DMS79 treated with DMSO at 0.1 percent for 48 hours (cell line): ENCODE measurements at places on chromosomes 5 and 9.

GRCh38 chr5:53923961-53924360 is 363.5 kb downstream of the NDUFS4 start:
- DNase-seq: peak; percentile 17

- DNase-seq: no peak
Measured at GRCh38 chr9:34170237-34170991, 8.4 kb upstream of the UBAP1 start.

DNA sequence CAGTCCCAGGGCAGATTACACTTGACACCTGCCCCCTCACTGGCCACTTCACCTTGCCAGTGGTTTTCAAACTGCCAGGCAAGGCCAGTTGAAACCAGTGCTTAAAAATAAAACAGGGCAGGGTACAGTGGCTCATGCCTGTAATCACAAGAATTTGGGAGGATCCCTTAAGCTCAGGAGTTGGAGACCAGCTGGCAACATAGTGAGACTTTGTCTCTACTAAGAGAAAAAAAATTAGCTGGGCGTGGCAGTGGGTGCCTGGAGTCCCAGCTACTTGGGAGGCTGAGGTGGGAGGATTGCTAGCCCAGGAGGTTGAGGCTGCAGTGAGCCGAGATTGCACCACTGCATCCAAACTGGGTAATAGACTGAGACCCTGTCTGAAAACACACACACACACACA is 58.1 kb downstream of the ROPN1L start:
- no peak for DNase-seq

DNA sequence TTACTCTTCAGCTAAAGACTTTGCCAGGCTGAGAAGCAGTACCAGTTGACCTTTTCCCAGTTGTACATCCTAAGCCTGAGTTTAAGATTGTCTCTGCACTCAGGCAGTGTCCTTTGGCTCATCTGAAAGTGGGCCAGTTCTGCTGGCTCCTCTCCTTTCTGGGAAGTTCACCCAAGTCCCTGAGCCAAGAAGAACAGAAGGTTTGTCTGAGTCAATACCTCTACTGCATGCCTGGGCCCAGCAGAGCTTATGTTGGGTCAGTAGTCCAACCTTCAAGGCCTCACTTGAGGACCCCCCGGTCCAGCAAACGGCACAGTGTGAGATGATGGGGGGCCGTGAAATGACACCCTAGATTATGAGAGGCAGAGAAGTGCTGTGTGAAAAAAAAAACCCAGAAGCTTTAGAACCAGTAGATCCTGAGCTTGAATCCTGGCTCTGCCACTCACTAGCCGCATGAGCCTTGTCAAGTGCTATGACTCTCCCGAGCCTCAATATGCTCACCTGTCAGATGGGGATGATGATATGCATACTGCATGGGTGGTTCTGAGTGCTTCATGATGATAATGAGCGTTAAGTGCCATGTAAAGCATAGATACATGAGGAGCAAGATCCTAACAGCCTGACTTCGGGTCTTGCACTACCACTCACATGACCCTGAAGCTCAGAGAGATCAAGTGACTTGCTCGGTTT is 156.0 kb downstream of the MACROH2A1 start:
- DNase-seq: no peak

- no peak for DNase-seq
Measured at GRCh38 chr5:164013077-164013670, 507.8 kb downstream of the MAT2B start.

DNA sequence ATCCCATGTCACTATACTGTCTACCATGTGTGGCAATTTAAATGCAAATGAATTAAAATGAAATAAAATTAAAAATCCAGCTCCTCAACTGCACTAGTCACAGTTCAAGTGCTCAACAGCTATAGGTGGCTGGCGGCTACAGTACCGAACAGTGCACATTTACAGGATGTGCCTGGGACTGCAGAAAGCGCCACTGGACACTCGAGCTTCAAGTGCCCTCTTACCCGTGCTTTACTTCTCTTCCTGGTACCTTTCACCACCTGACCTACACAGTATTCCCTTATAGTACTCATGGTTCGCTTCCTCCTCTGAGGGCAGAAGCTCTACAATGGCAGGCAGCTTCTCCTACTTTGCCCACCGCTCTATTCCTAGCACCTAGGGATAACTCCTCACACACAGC is 166.6 kb downstream of the FANCC start:
- DNase-seq: peak; percentile 77

DNA sequence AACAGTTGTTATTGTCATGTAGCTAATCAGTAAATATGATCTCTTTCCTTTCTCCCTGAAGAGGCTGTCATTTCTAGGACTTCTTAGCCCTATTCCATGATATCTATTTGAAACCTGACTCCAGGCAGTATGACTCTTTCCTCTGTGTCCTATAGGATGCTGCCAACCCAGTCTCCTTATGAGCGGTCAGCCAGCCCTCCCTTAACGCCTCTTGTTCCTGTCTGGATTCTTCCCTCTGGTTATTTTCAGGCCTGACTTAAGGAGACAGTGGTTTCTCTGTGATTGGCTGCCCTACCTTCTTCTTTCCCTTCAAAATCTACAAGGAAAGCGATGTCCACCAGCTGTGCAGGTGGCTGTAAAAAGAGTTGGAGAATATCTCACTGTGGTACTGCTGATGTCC is 19.4 kb upstream of the C5orf63 start:
- no peak for DNase-seq
